ENCODE measurements at places on chromosomes 11 and 22.

- no peak for DNase-seq
Observed at GRCh38 chr11:70460111-70460510, 61.8 kb downstream of the CTTN start.

DNA sequence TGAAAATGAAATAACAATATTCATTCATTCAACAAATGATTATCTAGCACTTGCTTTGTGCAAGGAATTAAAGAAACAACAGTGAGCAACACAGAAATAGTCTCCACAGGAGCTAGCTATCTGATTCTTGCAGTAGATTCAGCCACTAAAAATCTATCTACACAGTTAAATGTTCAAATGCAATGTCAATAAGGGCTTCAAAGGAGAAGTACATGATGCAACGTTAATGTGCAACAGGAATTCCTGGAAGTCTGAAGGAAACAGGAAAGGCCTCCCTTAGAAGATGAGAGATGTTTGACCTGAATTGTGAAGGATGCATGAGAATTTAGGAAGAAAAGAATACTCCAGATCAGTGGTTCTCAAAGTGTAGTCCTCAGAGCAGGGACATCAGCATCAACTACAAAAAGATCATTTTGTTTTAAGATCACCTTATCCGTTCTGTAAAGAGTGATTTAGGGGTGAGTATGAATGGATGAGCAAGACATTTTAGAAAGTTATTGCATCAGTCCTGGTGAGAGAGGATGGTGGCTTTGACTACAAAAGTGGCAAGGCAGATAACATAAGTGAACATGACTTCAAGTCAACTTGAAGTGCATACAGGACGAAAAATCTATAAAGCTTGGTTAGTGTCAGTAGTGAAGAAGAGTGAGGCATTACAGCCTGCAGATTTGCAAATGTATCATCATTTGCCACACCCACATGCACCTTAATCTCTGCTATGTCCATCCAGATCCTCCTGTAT lies 96.0 kb downstream of the ETS1 start:
- DNase-seq = no peak

DNA sequence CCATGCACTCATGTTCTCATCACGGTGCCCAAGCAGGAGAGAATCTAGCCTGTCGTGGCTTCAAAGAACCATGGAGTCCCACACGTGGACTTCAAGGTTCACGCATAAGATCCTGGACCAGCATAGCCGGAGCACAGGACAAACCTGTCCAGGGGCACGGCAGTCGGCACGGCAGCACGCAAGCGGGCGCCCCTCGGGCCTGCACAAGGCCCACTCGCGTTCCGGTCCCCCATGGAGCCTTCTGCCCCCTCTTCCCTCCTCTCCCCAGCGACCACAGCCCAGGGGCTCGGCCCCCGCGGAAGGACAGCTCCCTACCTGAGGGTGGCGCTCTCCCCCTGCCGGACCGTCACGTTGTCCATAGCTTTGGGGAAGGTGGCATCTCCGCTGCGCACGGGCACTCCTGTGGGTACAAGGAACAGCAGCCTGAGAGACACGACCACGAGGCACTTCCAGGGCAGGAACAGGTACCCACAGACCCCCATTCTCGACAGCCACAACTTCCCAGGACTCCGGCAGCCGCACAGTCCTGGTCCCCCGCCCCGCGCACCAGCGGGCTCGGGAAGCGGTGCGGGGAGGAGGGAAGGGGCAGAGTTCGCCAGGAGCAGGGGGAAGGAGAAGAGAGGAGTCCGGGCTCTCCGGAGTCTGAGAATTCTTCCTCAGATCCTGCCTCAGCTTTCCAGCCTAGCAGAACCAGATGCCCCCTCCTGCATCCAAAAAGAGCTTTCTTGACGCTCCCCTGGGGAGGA lies 589.5 kb downstream of the OPCML start:
- no peak for DNase-seq

DNA sequence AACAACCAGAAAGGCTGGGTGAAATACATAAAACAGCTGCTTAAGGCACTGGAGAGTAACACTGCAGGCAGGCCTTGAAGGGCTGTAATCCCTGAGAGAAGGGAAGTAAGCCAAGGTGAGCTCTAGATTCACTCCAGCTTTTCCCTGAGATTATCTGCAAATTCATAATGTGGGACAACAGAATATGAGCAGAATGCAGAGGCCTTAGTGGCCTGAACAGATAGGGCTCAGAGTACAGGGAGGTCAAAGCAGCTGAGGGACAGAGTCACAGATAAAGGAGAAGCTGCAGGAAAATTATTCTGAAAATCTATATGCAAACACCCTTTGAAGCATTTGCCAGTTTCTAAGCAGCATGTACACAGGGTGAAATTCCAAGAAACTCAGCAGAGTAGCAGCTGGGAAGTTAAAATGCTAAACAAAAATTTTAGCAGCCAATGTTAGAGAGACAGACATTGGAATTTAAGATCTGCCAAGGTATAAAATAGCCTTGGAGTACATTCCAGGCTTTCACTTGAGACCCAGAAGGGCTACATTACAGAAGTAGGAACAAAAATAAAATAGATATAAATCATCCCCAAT lies 48.1 kb upstream of the CWF19L2 start:
- no peak for DNase-seq

DNA sequence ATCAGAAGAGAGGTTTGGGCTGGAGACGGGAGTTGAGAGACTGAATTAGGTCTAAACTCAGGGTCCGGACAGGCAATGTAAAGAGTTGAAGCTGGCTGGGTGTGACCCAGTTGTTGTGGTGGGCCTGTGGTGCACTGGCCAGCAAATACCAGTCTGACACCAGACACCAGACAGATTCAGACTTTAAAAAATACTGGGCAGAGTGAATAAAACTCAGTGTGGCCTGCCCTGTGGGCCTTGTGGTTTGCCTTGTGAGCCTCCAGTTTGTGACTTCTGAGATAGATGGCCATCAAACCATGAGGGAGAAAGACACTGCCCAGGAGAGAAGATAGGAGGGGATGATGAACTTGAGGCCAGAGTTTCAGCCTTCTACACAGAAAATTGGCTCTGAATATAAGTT lies 25.8 kb downstream of the RCN1 start:
- no peak for DNase-seq

GRCh38 chr11:19978668-19979518 lies 181.4 kb downstream of the DBX1 start:
- DNase-seq = peak; percentile 81

DNA sequence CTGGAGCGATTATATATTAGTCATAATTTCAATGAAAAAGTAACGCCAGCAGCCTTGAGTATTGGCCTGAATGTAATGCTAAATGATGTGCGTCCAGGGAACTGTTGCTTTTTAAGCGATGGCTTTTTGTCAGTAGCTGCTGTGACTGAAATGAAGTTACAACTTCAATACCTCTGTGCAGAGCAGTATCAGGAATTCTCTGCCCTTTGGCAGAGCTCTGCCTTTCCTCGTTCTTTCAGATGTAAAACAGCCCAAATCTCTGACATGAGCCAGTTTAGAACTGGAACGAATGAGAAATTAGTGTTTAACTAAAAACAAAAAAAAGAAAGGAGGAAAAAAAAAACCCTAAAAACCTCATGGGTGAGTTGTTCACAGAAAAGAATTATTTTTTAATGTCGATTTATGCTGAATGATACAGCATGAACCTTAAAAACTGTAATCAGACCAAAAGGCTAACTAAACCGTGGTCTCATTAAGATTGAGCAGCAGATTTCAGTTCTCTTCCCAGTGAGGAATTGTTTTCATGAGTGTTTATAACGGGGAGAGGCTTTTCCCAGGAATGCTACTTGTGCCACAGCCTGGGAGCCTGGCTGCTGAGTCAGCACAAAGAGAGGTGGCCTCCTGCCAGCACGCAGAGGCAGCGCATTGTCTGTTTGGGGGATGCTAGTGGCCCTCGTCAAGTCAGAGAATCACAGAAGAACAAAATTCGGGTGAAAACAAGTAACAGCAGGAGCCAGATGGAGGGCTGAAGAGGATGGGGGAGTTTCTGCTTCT lies 146.2 kb upstream of the RASSF10 start:
- DNase-seq = peak; percentile 67

GRCh38 chr22:41681616-41682015 lies 7.1 kb downstream of the SNU13 start:
- no peak for DNase-seq

- peak; percentile 4 for DNase-seq
Observed at GRCh38 chr11:7160814-7161489, 72.2 kb downstream of the RBMXL2 start.

DNA sequence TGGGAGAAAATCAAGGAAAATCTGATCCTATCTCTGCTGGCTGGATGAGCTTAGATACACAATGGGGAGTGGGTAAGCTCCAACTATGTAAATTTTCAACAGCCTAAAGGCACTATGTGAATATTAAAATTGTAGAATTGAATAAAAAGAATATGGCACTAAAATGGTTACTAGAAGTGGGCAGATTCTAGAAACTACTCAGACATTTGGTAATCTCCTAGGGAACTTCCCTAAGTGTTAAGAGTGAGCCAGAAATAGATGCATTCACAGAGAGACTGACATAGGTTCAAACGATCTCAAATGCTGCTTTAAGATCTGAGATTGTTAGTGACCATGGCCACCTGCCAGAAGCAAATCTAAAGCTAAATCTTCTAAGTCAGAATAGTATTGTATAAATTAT lies 4.3 kb upstream of the OR52E1 start:
- no peak for DNase-seq

- no peak for DNase-seq
Observed at GRCh38 chr11:126570489-126570888, 215.0 kb downstream of the ST3GAL4 start.

GRCh38 chr22:21693999-21694341 lies 28.2 kb downstream of the PPIL2 start:
- no peak for DNase-seq

DNA sequence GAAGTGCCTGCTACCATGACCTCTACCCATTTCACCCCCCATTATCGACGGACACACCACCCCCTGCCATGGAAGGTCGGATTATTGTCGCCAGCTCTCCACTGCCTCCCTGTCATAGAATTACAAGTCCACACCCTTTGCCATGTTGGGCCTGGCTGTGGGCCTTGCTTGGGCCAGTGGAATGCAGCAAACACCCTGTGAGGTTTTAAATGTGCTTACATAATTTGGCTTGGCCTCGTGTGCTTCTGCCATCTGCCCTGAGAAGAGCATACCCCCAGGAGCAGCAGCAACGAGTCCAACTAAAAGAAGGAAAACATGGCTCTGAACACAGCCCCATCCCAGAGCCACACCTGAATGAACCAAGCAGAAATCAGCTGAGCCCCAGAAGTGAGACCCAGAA lies 94.1 kb upstream of the PRDM11 start:
- DNase-seq = no peak

DNA sequence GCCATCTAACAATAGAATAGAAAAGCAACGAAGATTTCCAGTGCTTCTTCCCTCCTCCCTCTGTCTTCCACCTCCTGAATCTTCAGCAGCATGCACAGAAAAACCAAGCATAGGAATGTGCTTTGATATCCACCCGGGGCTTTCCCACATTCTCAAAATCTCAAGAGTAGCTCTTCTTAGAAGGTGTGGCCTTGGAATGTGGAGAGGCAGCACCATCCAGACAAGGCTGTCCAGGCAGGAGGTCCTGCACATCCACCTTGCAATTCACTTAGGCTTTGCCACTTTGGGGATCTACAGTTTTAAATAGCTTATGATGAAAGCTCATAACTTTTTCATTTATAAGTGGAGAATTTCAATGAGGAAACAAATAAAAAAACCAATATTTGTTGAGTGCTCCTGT lies 72.9 kb downstream of the KIRREL3 start:
- no peak for DNase-seq

DNA sequence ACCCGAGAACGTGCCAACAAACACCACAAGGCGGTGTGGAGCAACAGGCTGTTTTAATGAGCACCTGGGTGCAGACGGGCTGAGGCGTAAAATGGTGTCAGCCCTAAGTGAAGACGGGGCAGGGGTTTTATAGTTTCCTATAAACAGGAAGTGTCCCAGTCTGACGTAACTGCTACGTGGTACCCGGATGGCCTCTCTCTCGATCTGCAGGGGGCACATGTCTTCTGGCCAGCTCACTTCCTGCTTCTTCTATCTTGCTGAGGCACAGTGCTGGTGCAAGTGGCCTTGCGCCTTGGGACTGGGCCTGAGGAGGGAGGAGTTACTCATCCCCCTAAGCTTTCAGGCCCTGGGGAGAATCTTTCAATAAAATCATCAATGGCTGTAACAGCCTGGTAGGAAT lies 20.9 kb downstream of the OOSP3 start:
- DNase-seq = no peak

DNA sequence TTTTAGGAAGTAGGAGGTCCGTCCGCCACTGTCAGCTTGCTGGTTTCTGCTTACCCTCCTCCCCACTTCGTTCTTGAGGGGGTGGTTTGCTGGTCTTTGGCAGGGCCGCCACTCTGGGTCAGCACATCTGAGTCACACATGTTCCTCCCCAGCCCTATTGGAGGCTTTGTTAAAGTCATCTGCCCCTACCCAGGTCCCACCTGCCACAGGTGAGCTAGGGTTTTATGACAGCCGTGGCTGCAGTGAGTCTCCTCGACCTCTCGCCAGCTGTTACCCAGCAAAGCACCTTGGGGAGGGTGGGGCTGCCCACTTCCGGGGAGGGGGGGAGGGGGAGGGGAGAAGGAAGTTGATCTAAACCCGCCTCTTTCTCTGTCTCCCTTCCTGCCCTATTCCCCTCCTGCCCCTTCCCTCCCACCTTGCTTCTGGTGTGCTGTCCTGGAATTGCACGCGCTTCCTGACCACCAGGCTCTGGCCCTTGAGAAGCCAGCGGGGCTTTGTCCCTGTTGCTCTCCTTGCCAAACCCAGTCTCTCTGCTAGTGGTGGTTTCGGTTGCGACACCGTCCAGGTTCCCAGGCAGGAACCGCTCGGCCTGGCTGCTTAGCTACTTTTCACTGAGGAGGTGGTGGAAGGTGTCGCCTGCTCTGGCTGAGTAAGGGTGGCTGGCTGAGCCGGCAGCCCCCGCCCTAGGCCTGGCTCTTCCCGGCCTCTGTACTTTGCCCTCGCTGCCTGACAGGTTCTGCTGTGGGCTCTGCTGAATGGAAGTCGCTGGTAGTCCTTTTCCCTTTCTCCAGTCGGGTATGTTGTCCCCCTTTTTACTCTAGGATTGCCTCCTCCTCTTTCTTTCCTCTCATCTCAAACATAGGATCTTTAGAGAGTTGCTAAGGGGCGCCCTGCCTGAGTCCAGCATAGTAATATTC lies 28.5 kb downstream of the RCOR2 start:
- peak; percentile 47 for DNase-seq

GRCh38 chr11:20415432-20415831 lies 27.9 kb downstream of the PRMT3 start:
- DNase-seq = no peak

GRCh38 chr22:37396488-37397084 lies 30.7 kb downstream of the ELFN2 start:
- DNase-seq = no peak
